ENCODE measurements at places on chromosomes 2 and 18. TPM values are rescaled to one million over a fixed set of nuclear protein-coding genes. Genes with fewer than 3 reads are reported as not detected.

DNA sequence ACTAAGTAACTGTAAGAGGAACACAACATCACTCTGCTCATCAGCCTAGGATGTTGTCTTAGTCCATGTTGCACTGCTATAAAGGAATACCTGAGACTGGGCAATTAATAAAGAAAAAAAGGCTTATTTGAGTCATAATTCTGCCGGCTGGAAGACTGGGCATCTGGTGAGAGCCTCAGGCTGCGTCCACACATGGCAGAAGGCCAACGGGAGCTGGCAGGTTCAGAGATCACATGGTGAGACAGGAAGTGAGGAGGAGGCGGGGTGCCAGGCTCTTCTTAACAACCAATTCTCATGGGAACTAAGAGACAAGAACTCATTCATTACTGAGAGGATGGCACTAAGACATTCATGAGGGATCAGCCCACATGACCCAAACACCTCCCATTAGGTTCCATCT is 46.8 kb downstream of the EPG5 start:
- DNase-seq, result peak; percentile 91

- DNase-seq, result no peak
These were observed 18.1 kb upstream of the EFHD1 start for GRCh38 chr2:232615339-232615738.

- no peak for DNase-seq
These were observed 127.1 kb downstream of the DSC3 start for GRCh38 chr18:30915336-30915988.

DNA sequence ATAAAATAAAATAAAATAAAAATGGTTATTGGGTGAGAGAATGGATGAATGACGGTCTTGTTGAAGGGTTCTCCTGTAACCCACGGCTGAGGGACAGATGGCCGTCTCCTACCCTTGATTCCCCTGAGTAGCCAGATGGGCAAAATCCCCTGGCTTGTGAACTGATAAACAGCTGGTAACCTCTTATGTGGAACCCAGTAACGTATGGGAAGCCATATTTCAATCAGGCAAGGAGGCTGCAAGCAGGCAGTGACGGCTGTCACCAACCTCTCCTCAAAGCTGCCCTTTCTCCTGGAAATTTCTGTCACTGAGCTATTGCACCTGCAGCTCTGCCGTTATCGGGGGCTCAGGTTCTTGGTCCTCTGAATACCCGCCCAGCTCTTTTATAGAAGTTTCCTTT is 165.3 kb upstream of the SMAD2 start:
- peak; percentile 55 for DNase-seq

Gene CNTNAP5
- not detected for total RNA-seq

Gene TUBA3E
- not detected for total RNA-seq

Gene KIAA1328
- total RNA-seq, result 8.0 TPM

Gene TEX44
- total RNA-seq, result not detected

Gene IL1B
- 8.2 TPM for total RNA-seq

Data from mesenteric fat pad (tissue), 1 donor.